MV-4-11 (cell line): ENCODE measurements at places on chromosomes 11 and 22.

GRCh38 chr11:42006766-42007165 lies 547.3 kb upstream of the LRRC4C start:
- no peak for DNase-seq

DNA sequence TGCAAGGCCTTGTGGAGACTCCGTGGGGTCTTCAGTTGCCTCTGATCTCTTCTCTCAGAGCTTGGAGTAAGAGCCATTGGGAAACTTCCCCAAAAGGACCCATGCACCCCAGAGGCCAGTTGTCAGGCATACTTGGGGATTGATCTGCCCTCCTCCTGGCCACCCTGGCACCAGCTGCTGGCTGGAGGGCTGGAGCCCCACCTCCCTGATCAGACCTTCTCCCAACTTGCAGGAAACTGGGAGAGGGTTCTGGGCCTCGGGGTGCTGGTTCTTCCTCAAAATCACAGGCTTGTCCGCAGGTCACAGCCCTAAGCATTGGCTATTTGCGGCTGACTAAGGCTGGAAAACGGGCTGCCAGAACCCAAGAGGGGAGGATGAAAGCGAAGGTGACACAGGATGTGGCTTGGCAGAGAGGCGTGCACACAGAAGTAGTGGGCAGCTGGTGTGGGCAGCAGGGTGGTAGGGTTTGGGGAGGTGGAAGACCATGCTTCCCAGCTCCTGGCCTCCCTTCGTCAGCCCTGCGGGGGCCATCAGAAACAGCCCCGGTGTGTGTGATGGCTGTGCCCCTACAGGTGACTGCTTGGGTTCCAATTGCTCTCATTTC lies 1.3 kb upstream of the DGKZ start:
- DNase-seq, result peak; percentile 43

DNA sequence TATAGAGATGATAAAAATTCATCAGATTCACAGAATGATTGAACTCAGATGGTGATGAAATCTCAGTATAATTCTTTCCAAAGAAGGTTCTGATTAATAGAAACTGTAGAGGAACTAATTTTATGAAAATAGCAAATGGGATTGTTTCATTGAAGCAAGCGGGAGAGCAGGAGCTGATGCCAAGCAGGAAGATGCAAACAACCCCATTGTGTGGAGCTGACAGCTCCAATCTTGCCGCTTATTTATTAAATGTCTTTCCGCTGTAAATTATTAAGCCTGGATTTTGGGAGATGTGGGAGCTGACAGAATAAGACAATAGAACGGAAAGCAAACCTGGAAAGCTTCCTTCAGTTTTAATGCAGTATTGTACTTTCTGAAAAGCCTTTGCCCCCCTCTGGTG lies 6.0 kb upstream of the TMEM218 start:
- no peak for DNase-seq

- peak; percentile 23 for DNase-seq
These were observed 34.1 kb downstream of the SERGEF start for GRCh38 chr11:17978553-17979287.

GRCh38 chr22:21098099-21098671 lies 52.4 kb downstream of the LRRC74B start:
- DNase-seq, result no peak

GRCh38 chr11:45568049-45568448 lies 97.4 kb downstream of the CHST1 start:
- no peak for DNase-seq

GRCh38 chr11:20162824-20163782 lies 2.8 kb upstream of the DBX1 start:
- no peak for DNase-seq

DNA sequence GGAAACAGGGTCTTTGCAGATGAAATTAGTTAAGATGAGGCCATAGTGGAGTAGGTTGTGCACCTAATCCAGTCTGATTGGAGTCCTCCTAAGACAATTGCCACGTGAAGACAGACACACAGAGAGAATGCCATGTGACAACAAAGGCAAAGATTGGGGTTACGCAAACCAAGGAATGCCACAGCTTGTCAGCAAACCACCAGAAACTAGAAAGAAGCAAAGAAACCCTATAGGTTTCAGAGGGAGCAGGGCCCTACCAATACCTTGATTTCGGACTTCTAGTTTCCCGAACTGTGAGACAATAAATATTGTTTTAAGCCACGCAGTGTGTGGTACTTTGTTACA lies 8.2 kb upstream of the LAYN start:
- DNase-seq, result peak; percentile 70
